D721Med (cell line): ENCODE measurements at places on chromosomes 7 and 10.

- DNase-seq, result no peak
These were observed 18.1 kb upstream of the NCAPG2 start for GRCh38 chr7:158722574-158723237.

DNA sequence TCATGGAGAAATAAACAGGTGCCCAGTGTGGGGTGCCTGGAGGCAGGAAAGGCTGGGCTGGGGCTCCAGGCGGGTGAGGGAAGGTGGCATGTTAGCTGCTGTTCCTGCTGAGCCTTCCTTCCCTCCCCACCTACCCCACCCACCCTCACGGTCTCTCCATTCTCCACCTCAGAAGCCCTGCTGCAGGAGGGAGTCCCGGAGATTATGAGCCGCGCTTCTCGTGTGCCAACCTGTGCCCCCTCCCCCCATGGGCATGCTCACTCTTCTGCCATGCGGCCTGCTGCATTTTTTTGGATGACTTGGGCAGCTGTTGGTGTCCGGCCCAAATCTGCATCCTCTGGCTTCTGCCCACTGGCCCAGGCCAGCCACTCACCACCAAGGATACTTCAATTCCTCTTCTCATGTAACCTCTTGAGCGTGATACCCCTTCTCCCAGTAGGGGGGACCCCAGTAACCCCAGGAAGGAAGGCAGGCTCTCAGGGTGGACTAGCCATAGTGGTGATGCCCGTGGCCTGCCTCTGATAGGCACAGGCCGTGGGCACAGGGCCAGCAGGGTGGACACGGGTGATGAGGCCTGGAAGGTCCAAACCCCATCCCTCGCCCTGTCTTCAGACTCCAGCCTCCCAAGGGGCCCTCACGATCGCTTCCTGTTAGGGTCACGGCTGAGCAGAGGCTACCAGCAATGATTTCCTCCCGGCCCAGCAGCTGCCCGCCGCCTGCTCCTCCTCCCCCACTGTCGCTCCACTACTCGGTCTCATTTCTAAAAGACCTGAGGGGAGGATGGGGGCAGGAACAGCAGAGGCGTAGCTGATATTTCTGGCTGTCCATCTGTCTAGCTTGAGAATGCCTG is 27.8 kb downstream of the UNC5B start:
- no peak for DNase-seq

GRCh38 chr7:81934596-81935301 is 164.9 kb upstream of the HGF start:
- no peak for DNase-seq

GRCh38 chr10:20745556-20746375 is 151.3 kb downstream of the NEBL start:
- DNase-seq, result no peak

DNA sequence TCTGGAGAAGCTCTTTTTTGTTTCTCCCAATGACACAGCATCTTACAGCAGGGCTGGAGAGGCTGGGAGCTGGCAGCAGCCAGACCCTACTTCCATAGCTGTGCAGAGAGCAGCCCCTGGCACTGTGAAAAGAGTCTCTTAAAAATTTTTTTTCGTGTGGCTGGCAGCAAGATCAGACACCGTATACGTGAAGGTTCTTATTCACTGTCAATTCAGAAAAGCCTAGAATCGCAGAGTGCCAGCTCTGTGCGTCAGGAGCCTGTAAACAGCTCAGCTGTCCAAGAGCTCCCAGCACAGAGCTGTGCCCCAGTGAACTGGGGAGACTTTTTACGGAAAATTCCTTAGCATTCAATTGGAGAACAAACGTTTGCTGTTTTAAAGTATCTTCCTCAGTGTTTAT is 6.5 kb downstream of the BAG3 start:
- no peak for DNase-seq

DNA sequence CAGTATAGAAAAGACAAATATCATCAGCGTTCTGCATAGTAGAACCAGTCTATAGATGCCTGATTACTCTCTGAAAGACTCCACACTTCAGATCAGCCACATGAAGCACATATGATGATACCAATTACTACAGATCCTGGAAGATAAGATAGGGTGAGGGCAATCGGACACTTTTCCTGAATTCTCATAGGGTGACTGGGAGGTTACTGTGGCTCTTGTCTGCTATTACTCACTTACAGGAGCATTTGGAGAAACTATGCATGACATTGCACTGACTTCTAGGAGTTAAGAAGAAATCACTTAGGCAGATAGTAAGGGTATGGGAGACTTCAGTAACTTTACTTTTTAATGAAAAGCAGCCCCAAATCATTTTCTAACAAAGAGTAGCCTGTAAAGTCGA is 1140.9 kb downstream of the XPNPEP1 start:
- DNase-seq, result no peak

- no peak for DNase-seq
These were observed 10.9 kb downstream of the PWWP2B start for GRCh38 chr10:132407846-132408278.

GRCh38 chr10:60334991-60335390 is 54.7 kb downstream of the ANK3 start:
- no peak for DNase-seq

DNA sequence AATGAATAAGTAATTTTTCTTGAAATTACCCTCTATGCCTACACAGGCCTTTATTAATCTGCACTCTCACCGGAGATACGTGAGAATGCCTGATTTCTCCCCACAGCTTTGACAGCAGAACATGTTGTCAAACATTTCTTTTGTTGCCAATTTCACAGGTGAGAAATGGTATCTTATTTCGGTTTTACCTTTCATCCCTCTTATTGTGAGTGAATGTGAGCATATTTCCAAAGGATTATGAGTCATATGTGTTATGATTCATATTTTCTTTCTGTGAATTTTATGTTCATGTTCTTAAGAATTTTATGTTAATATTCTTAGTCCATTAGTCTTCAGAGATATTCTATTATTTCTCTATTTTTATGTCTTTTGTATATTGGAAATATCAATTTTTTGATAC is 965.1 kb downstream of the CCSER2 start:
- DNase-seq, result no peak

DNA sequence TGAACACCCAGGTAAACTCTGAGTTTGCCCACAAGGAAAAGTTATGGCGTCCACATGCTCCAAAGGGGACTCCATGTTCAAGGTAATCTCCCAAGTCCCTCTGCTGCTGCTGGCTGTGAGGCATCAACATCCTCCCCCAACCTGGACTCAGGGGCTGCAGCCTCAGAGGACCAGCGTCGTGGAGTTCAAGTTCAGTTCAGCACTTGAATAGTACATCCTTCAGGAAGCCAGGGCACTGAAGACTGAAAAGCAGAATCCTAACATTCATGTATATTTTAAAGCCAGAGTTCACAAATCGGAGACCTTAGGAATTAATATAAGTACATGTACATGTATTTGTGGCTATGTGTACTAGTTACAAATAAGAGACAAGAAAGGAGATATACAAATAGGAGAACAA is 90.4 kb downstream of the PTPRE start:
- DNase-seq, result no peak

DNA sequence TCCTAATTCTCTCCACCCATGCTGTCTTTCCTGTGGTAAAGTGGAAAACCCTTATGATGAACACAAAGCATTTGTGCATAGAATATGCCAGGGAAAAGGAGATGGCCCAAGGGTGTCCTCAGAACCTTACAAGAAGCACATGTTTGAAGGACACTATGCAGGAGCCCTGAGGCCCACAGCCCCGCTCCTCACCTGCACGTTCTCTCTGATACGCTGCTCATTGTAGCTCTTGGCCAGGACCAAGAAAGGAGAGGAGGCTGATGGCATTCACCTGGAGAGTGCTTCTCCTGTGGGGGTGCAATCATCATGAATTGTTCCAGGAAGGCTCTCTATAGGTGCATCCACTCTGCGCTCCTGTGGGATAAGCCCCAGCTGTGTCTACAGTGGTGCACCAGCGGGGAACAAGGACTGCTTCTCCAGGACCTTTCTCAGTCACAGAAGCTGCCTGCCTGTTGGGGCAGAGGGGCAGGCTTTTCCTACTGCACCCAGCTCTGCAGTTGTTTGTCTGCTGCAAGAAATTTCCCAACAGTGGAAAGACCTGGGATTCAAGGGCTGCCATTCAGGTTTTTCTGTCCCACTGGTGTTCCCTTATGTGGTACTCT is 19.9 kb downstream of the AKR1C2 start:
- DNase-seq, result no peak

DNA sequence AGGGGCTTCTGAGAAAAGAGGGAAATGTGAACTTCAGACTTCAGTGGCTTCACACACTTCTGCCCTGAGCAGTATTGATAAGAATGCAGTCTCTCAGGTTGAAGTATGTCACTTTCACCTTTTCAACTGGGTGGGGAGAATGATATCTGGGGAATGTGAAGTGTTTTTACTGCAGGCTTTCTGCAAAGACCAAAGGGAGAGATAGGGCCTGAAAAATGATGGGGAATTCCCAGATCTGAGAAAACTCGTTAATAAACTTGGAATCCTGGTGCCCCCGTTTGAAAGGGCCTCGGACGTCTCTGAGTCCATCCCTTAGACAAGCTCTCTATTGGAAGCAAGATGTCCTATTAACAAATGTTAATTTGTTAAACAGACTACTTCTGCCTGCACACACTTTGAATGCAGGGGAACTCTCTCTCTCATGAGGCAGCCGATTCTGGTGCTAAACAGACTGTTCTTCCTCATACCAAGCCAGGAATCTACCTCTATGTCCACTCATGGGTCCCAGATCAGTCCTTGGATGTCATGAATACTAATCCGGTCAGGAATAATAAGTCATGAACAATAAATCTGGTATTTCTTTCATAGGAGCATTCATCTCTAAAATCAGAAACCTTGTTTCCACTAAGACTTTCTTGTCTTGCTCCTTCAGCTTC is 193.6 kb downstream of the JCAD start:
- DNase-seq, result no peak

GRCh38 chr10:15037691-15038090 is 6.1 kb upstream of the OLAH start:
- no peak for DNase-seq

- DNase-seq, result no peak
These were observed 234.2 kb downstream of the WDR11 start for GRCh38 chr10:121085367-121085766.

DNA sequence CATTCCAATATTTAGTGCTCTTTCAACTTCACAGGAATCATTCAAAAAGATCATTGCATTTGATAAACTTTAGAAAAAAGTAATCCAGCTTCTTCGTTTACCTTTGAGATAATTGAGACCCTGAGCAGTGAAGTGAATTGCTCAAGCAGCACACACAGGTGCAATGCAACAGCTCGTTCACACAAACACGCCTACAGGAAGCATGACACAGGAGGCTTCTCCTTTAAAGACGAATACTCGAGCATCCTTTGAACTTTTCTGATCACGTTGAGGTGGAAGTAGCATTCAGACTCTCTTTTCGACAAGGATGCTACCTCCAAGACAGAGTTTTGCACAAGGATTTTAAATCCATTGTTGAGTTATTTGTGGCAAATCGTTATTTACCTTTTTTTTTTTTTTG is 18.0 kb upstream of the RSU1 start:
- DNase-seq, result no peak
